NCI-H1105 treated with DMSO at 0.1 percent for 48 hours (cell line): ENCODE measurements at places on chromosomes 7 and 10.

DNA sequence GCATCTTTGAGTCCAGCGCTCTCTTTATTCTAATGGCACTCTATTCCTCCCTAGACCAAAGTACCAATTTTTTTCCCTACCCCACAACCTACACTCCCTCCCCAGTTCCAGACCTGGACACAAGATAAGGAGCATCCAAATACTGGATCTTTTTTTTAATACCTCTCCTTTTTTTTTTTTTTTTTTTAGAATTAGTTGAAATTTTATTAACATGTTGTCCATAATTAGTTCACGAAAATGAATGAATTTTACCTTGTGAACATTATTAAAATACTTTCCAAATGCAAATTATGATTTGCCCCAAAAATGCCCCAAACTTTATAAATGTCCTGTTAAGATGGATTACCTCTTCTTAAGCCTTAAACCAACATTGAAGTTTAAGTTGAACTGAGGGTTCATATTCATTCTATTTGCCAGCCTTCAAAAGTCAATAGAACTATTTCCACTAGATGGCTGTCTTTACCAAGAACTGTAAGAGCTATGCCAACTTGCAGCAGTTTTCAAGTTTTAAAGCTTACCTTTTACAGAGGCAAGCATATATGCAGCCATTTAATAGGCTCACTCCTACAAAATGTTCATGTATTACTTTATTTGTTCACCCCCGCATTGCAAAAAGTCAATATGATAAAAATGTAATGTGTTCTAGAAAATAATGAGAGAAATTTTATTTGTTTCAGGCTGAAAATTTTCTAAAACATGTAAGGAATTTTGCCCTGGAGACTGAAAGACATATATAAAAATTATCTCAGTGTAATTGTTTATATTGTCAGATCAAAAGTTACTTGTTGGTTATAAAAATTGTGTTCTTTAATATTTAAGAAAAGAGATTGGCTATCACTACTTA, 39.7 kb upstream of the TNKS2 start:
- peak; percentile 37 for DNase-seq

- no peak for DNase-seq
Measured at GRCh38 chr10:130401860-130402765, 265.9 kb downstream of the GLRX3 start.

- no peak for DNase-seq
Measured at GRCh38 chr7:43470110-43470509, 112.8 kb upstream of the STK17A start.

- DNase-seq: no peak
Measured at GRCh38 chr7:45662018-45662417, 87.8 kb downstream of the ADCY1 start.

- no peak for DNase-seq
Measured at GRCh38 chr7:117780832-117781231, 92.4 kb downstream of the CTTNBP2 start.

- DNase-seq: no peak
Measured at GRCh38 chr10:114389426-114389825, 14.9 kb downstream of the AFAP1L2 start.

DNA sequence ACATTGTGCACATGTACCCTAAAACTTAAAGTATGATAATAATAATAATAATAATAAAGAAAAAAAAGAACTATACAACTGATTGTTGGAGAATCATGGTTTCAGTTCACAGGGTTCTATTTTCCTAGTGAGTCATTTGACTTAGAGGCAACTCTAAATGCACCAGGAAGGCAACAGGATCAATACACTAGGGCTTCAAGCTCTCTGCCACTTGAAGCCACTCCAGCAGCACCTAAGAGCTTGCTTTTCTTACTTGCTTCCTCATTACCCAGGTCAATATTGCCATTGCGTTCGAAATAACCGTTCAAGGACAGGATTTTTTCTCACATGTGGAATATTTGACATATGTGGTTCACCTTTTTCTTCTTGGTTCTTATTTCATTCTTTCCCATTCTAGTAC, 189.7 kb downstream of the GRM3 start:
- DNase-seq: no peak

DNA sequence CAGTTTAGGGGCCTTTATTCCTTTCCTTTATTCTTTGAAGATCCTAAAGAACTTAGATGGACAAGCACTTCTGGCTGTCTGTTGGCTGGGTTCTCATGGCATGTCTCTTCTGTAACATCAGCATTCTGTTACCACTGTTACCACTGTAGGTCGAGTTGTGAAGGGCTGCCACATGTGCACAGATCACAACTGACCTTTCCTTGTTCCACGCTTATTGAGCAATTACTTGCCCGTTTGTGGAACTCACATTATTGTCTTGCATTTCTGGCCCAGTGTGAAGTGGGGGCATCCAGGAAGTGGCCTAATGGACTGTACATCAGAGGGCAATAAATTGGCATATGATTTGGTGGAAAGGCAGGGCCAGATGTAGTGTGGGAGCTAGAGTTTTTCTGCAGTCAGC, 23.7 kb downstream of the GBF1 start:
- no peak for DNase-seq

DNA sequence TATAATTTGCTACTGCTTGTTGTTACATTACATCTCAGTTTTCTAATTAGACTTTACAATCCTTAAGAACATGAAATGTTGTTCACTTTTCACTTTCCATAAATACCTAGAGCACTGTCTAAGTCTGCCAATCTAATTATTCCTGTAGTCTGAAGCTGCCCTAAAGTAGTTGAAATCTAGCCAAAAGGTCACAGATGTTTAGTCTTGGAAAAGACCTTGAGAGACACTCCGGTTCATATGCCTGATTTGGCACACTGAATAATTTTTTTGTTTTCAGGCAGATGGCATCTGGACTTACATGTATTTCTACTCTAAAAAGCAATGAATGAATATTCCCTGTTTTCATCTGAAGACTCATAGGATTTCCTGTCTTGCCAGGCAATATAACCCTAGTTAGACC, 359.1 kb downstream of the ANKRD7 start:
- DNase-seq: peak; percentile 63

- DNase-seq: peak; percentile 22
Measured at GRCh38 chr10:118259288-118259906, 82.7 kb downstream of the FAM204A start.

- no peak for DNase-seq
Measured at GRCh38 chr10:119535837-119536507, 6.5 kb downstream of the RGS10 start.

- no peak for DNase-seq
Measured at GRCh38 chr7:65222655-65223054, 151.0 kb upstream of the ZNF92 start.

DNA sequence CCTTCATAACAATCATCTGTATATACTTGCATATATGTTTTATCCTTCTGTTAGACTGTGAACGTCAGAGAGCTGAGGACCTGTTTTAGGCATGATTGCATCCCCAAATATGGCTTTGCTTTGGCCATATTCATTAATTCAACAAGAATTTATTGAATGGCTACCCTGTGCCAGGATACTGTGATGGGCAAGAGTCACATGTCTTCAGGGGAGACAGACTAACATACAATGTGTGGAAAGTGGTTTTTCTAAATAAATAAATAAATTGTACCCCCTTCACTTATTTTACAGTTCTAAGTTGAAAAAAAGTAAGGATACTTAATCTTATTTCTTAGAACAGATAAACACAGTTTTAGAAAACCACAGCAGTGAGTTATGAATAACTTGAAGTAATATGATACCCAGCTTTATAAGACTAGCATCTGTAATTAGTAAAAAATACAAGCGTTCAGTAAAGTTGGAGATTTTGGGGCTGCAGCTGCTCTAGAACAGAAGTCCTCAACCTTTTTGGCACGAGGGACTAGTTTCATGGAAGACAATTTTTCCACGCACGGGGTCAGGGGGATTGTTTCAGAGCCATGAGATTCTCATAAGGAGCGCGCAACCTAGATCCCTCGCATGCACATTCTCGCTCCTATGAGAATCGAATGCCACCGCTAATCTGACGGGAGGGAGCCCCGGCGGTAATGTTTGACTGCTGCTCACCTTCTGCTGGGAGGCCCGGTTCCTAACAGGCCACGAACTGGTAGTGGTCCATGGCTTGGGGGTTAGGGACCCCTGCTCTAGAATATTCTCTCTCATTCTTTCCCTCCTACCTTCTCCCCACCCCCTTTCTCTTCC, 89.4 kb upstream of the MTPN start:
- no peak for DNase-seq

GRCh38 chr7:91325726-91326125, 61.5 kb downstream of the FZD1 start:
- DNase-seq: peak; percentile 20

DNA sequence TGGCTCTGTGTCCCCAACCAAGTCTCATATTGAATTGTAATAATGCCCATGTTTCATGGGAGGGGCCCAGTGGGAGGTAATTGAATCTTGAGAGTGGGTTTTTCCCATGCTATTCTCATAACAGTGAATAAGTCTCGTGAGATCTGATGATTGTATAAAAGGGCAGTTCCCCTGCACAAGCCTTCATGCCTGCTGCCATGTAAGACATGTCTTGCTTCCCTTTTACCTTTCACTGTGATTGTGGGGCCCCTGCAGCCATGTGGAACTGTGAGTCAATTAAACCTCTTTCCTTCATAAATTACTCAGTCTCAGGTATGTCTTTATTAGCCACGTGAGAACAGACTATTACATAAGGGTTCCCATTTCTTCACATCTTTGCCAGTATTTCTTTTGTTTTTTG, 97.1 kb upstream of the CPXM2 start:
- no peak for DNase-seq

DNA sequence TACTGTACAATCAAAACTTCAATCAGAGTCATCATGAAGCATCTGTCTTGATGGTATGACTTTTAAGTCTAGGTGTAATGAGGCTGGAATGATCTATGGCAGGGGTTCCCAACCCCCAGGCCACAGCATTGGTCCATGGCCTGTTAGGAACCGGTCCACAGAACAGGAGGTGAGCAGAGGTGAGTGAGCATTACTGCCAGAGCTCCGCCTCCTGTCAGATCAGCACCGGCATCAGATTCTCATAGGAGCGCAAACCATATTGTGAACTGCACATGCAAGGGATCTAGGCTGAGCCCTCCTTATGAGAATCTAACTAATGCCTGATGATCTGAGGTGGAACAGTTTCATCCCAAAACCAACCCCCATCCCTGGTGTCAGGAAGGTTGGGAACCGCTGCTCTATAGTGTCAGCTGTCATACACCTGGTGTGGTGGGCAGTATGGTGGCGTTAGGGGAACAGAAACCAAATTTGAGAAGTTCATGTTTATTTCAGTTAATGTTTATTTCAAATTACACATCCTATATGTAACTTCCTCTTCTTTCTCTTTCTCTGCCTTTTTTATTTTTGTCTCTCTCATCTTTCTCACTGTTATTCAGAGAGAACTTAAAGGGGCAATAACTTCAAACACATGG, 432.6 kb downstream of the TNS3 start:
- DNase-seq: no peak

- no peak for DNase-seq
Measured at GRCh38 chr10:78921895-78922294, 146.9 kb upstream of the ZMIZ1 start.

DNA sequence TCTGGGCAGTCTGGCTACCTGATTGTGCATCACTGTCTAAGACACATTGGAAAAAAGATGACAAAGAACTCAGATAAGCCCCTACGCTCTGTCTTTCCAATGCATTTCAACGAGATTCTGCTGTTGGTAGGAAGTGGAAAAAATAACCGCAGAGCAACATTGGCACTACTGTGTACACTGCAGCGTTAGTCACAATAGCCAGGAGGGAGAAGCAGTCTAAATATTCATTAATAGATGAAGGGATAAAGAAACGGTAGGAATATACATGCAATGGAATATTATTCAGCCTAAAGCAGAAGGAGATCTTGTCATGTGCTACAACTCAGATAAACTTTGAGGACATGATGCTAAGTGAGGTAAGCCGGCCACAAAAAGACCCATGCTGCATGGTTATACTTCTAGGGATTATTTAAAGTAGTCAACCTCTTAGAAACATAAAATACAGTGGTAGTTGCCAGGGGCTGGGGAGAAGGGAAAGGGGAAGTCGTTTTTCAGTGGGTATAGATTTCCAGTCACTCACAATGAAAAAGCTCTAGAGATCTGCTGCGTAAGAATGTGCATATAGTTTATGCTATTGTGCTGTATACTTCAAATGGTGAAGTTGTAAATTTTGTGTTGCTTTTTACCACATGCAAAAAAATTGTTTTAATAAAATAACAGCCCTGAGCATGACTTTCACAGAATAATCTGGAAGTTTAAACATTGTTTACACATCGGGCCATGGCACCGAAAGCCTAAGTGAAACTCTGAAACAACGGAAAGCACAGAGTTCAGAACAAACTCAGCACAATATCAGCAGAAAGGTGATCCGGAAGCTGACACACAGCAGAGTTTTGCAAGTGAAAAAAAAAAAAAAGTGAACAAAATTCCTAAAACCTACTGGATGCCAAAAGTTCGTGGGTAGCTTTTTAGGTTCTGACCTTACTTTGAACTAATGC, 40.1 kb downstream of the ELMO1 start:
- no peak for DNase-seq

GRCh38 chr10:74922921-74923320, 96.5 kb downstream of the KAT6B start:
- DNase-seq: no peak

DNA sequence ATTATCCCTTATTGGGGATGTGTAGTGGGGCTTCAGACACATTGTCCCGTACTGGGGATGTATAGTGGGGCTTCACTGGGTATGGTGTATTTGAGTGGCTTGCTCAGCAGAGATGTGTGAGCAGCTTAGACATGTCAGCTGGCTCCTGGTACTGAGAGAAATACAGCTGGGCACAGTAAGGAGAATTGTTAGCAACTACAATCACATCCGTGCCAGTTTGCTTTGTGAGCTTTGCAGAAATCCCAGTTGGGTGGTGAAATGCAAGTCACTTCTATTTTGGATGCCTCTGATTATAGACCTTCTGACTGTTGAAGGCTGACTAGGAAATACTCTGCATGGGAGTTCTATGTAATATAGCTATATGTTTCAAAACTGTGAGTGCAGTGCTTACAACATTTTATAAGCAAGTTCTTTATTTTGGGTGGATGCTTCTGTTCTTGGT, 10.8 kb downstream of the CCNY start:
- no peak for DNase-seq
